ENCODE measurements at places on chromosomes 3 and 15. TPM values are rescaled to one million over a fixed set of nuclear protein-coding genes. Genes with fewer than 3 reads are reported as not detected.

DNA sequence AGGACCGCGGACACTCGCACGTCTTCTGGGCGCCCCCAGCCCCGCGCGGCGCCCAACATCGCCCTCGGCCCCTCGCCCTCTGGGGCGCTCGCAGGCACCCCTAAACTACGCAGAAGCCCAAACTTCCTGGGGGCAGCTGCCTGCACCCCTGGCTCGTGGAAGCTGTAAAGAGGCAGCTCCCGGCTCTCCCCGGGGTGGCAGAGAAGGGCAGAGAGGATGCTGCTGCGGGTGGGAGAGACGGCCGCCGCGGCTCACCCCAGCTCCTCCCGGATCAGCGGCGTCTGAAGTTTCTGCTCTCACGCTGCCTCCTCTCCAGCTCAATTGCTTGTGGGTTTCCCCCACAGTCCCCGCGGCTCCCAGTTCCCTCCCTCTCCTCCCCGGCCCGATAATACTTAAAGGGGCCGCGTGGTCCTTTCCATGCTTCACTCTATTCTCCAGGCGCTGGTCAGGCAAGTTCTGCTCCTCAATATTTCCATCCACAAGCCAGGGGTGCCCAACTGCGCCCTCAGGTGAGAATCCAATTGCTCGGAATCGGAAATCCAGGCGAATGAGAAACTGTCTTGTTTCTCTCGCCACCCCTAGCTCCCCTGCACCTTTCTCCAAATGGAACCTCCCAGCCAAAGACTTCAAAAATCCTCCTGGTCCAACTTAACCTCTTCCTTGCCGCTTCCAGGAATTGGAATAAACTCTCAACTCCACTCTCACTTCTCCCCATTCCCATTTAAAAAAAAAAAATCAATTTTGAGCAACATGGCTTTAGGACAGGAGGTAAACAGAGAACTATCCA, 748.5 kb downstream of the ROBO1 start:
- H3K36me3 ChIP-seq = no peaks in the 10 kb centered on the region
- peak; percentile 89 for DNase-seq
- H3K27me3 ChIP-seq = no peaks in the 10 kb centered on the region
- peak overlapping the region; percentile 59 for H3K4me3 ChIP-seq
- H3K4me1 ChIP-seq = no peaks in the 10 kb centered on the region

GRCh38 chr15:63809452-63809851, 24.3 kb downstream of the HERC1 start:
- DNase-seq = no peak
- no peak overlapping the region for H3K4me3 ChIP-seq
- peaks cover 2% of the 10 kb centered on the region for H3K4me1 ChIP-seq
- no peaks in the 10 kb centered on the region for H3K36me3 ChIP-seq
- H3K27me3 ChIP-seq = no peaks in the 10 kb centered on the region

- no peak for DNase-seq
- H3K4me1 ChIP-seq = peaks cover 4% of the 10 kb centered on the region
- H3K36me3 ChIP-seq = no peaks in the 10 kb centered on the region
- H3K27me3 ChIP-seq = no peaks in the 10 kb centered on the region
These were observed 619.4 kb downstream of the PYDC2 start for GRCh38 chr3:192080336-192080735.

GRCh38 chr15:100733101-100733842, 130.9 kb downstream of the ASB7 start:
- peaks cover 9% of the 10 kb centered on the region for H3K4me1 ChIP-seq
- H3K27ac ChIP-seq = no peak overlapping the region
- DNase-seq = no peak
- no peaks in the 10 kb centered on the region for H3K27me3 ChIP-seq
- H3K4me3 ChIP-seq = no peak overlapping the region

GRCh38 chr15:51884041-51884440, 54.6 kb downstream of the TMOD3 start:
- H3K27ac ChIP-seq = no peak overlapping the region
- no peak overlapping the region for H3K4me3 ChIP-seq
- peaks cover 22% of the 10 kb centered on the region for H3K4me1 ChIP-seq
- H3K36me3 ChIP-seq = no peaks in the 10 kb centered on the region

GRCh38 chr15:84944311-84944710, 37.3 kb upstream of the PDE8A start:
- no peak overlapping the region for H3K27ac ChIP-seq
- no peaks in the 10 kb centered on the region for H3K36me3 ChIP-seq
- no peaks in the 10 kb centered on the region for H3K4me1 ChIP-seq
- H3K4me3 ChIP-seq = no peak overlapping the region
- H3K27me3 ChIP-seq = no peaks in the 10 kb centered on the region

GRCh38 chr3:14397531-14397930, 4.9 kb upstream of the SLC6A6 start:
- H3K36me3 ChIP-seq = no peaks in the 10 kb centered on the region
- DNase-seq = no peak
- H3K27ac ChIP-seq = no peak overlapping the region
- H3K27me3 ChIP-seq = no peaks in the 10 kb centered on the region
- no peaks in the 10 kb centered on the region for H3K4me1 ChIP-seq
- no peak overlapping the region for H3K4me3 ChIP-seq

GRCh38 chr3:100183608-100184125, 69.4 kb upstream of the FILIP1L start:
- H3K27ac ChIP-seq = no peak overlapping the region
- no peaks in the 10 kb centered on the region for H3K27me3 ChIP-seq
- no peaks in the 10 kb centered on the region for H3K4me1 ChIP-seq
- DNase-seq = no peak

DNA sequence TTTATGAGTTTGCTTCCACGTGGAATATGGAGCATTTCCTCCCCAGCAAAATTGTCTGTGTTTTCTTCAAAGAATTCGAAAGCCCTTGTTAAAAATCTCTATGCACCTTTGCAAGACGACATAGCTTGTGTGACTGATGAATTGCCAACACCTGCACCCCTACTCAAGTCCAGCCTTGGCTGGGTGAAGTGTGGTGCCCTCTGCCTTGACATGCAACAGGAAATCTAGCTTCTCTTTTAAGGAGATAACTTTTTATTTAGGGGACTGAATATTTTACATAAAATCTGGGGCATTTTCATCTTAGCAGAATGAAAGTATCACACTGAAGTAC, 647 bp downstream of the HMG20A start:
- H3K4me1 ChIP-seq = peaks cover 31% of the 10 kb centered on the region
- H3K36me3 ChIP-seq = no peaks in the 10 kb centered on the region
- peak overlapping the region; percentile 91 for H3K4me3 ChIP-seq
- peak; percentile 20 for DNase-seq

GRCh38 chr3:72141264-72141663, 356.3 kb upstream of the PROK2 start:
- H3K4me1 ChIP-seq = no peaks in the 10 kb centered on the region
- H3K27me3 ChIP-seq = no peaks in the 10 kb centered on the region
- no peak for DNase-seq
- H3K27ac ChIP-seq = no peak overlapping the region
- H3K4me3 ChIP-seq = no peak overlapping the region

The PIF1 gene
- total RNA-seq = 0.54 TPM

The GATA2 gene
- 10.2 TPM for total RNA-seq

The TMEM40 gene
- not detected for total RNA-seq

Data from thyroid gland (tissue), 4 donors.